ENCODE measurements at places on chromosomes 7 and 10. TPM values are rescaled to one million over a fixed set of nuclear protein-coding genes. Genes with fewer than 3 reads are reported as not detected.

DNA sequence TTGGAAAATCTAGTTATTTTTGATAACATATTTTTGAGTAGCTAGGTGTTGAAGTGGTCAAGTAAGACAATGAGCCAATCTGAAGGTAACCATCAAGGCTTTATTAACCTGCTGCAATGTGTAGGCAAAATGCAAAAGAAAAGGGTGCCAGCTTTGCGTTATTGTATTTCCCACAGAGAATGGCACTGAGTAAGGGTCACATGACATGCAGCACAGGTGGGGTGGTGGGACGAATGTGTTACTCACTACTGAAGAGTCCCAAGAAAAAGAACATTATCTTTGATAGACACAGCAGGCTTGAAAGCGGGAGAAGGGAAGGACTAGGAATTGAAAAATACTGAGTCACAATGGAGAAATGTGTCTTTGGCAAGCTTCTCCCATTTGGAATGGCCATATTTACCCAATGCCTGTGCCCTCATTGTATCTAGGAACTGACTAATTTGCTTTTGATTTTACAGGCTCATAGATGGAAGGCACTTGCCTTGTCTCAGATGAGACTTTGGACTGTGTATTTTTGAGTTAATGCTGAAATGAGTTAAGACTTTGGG lies 898.6 kb upstream of the POT1 start:
- DNase-seq, result no peak
- H3K4me3 ChIP-seq, result no peak overlapping the region
- H3K27me3 ChIP-seq, result no peaks in the 10 kb centered on the region
- no peak overlapping the region for H3K27ac ChIP-seq

DNA sequence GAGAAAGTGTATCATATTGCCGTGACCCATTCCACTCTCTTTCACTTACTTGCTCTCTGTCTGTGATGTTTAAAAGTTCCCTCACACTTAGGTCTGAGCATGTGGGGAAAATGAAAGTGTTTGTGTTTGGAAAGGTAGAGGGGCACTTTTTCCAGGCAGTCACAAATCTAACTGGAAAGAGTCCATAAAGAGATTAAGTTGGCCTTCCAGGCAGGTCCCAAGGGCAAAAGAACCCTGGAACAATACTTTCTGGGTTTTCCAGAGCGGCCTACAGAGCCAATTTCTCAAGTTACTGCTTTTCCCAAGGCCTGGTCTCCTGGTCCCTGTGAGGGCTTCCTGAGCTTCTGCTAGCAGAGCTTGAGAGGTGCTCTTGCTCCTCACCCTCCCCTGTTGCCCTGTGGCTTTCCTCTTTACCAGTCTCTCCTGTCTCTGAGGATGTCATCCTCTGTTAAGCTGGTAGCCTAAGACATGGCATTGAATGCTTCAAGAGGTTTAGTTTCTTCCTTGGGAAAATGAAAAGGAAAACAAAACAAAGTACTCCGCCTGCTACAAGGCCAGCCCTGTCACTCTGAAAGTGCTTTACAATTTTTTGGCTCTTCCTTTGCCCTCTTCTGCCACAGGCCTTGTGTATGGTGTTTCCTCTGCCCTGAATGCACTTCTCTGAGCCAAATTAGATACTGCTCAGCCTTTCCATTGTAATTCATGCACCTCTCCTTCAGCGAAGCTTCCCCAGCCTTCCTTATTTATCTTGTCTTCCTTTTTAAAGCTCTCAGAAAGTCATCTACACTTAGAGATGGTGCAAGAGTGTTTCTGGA lies 20.1 kb downstream of the TES start:
- DNase-seq, result no peak
- H3K4me3 ChIP-seq, result no peak overlapping the region
- H3K27me3 ChIP-seq, result no peaks in the 10 kb centered on the region
- H3K27ac ChIP-seq, result peak overlapping the region; percentile 49
- no peaks in the 10 kb centered on the region for H3K36me3 ChIP-seq

GRCh38 chr7:73734619-73735527 lies 3.7 kb downstream of the ABHD11 start:
- H3K4me1 ChIP-seq, result peaks cover 11% of the 10 kb centered on the region
- H3K36me3 ChIP-seq, result no peaks in the 10 kb centered on the region
- H3K27ac ChIP-seq, result no peak overlapping the region
- no peak overlapping the region for H3K4me3 ChIP-seq
- peak; percentile 69 for DNase-seq
- no peaks in the 10 kb centered on the region for H3K27me3 ChIP-seq

GRCh38 chr7:31320675-31321074 lies 19.9 kb downstream of the NEUROD6 start:
- no peaks in the 10 kb centered on the region for H3K27me3 ChIP-seq
- no peak overlapping the region for H3K27ac ChIP-seq
- no peaks in the 10 kb centered on the region for H3K36me3 ChIP-seq
- H3K4me3 ChIP-seq, result no peak overlapping the region

DNA sequence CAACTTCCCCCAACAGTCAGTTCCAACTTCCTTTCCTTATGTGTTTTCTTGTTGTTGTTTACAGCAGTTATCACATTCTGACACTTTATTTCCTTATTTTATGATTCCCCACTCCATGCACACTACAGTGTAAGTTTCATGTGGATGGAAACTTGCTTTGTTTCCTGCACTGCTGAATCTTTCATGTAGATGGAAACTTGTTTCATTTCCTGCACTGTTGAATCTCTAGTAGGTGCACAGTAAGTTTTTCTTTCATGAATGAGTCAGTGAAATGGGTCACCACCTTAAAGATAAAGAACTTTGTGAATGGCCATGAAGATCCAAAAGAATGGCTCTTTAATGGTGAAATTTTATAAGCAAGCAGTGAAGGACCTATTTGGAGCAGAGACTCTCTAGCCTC lies 61.4 kb downstream of the SHOC2 start:
- no peak overlapping the region for H3K4me3 ChIP-seq
- no peak overlapping the region for H3K27ac ChIP-seq
- DNase-seq, result no peak

DNA sequence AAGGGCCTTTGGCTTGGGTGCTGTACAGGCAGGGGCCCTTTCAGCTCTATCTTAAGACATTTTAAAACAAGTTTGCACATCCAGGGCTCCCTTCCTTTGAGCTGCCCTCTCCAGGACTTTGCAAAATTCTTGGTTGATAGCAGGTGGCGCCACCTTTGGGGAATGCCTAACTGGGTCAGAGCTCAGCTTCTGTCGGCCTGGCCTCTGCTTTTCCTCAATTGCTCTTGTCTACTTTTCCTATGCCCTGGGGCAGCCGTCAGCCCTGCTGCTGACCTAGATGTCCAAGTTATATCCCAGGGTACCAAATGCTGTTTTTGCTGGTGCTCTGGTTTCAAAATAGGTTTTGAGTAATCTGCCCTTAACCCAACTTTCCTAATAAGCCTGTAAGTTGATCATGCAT lies 65.8 kb downstream of the APBB1IP start:
- no peaks in the 10 kb centered on the region for H3K36me3 ChIP-seq
- DNase-seq, result no peak
- no peaks in the 10 kb centered on the region for H3K27me3 ChIP-seq
- H3K4me3 ChIP-seq, result no peak overlapping the region
- H3K27ac ChIP-seq, result no peak overlapping the region

DNA sequence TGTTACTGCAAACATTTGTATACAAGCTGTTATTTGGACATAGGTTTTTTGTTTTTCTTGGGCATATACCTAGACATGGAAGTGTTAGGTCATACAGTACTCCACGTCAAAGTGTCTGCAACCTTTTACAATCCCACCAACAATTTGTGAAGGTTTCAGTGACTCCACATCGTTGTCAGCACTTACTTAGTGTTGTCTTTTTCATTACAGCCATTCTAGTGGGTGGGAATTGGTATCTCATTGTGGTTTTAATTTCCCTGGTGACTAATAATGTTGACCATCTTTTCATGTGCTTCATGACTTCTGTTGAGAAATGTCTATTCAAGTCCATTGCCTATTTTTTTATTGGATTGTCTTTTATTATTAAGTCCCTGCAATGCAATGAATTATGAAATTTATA lies 95.0 kb downstream of the UBE3C start:
- DNase-seq, result no peak
- no peaks in the 10 kb centered on the region for H3K27me3 ChIP-seq
- H3K36me3 ChIP-seq, result no peaks in the 10 kb centered on the region

- H3K27ac ChIP-seq, result peak overlapping the region; percentile 47
- H3K4me1 ChIP-seq, result no peaks in the 10 kb centered on the region
- no peaks in the 10 kb centered on the region for H3K27me3 ChIP-seq
- no peaks in the 10 kb centered on the region for H3K36me3 ChIP-seq
- no peak for DNase-seq
Observed at GRCh38 chr7:45701701-45702510, 127.7 kb downstream of the ADCY1 start.

DNA sequence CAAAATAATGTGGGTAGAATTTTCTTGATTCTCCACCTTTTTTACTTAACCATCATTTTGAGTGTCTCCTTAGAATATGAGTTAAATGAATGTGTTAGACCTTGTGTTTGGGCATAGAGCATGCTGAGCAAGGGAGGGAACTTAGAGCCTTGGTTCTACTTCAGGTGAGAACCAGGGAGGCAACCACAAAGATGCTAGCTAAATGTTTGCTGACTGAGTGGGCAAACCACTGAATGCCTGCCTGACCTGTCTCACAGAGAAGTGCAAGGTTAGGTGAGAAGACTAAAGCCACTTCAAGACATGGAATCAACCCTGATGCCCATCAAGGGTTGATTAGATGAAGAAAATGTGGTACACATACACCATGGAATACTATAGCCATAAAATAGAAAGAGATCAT lies 242.6 kb upstream of the ZNF32 start:
- H3K27me3 ChIP-seq, result peaks cover 2% of the 10 kb centered on the region
- no peaks in the 10 kb centered on the region for H3K36me3 ChIP-seq
- no peaks in the 10 kb centered on the region for H3K4me1 ChIP-seq
- DNase-seq, result no peak
- no peak overlapping the region for H3K4me3 ChIP-seq

DNA sequence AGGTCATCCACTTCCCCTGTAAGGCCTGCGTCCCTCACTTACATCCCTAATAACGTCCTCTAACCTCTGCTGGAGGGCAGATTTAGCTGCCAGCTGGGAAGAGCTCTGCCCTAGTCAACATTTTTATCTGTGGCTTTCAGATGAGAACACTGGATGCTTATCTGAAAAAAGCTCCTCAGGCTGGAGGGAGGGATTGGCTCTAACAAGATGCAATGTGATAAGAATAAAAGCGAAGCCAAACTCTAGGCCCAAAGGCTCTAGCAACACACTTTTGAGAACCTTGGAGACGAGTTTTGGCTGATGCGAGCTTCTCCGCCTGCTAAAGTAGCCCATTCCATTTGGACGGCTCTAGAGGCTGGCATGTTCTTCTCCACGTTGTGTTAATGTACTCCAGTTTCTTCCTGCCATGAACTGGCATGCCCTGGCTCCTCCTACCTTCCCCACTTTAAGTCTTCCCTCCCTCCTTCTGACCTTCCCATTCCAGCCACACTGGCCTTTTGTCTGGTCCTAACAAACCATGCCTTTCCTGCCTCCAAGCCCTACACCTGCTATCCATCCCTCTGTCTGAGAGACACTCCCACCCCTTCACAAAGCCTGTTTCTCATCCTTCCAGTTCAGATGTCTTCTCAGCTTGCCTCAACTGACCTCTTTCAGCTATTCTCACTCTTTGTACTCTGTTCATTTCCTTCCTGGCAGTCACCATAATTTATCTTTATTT lies 62.5 kb upstream of the ATRNL1 start:
- no peak for DNase-seq
- no peak overlapping the region for H3K4me3 ChIP-seq
- H3K36me3 ChIP-seq, result no peaks in the 10 kb centered on the region
- no peaks in the 10 kb centered on the region for H3K4me1 ChIP-seq
- H3K27ac ChIP-seq, result no peak overlapping the region

GRCh38 chr7:122637784-122638183 lies 61.1 kb downstream of the RNF133 start:
- H3K4me1 ChIP-seq, result no peaks in the 10 kb centered on the region
- no peaks in the 10 kb centered on the region for H3K27me3 ChIP-seq
- DNase-seq, result no peak
- no peak overlapping the region for H3K27ac ChIP-seq
- H3K36me3 ChIP-seq, result no peaks in the 10 kb centered on the region

GRCh38 chr10:45410489-45410806 lies 36.4 kb downstream of the ALOX5 start:
- no peak overlapping the region for H3K4me3 ChIP-seq
- no peak for DNase-seq

GRCh38 chr10:90274721-90275468 lies 573.5 kb downstream of the KIF20B start:
- no peak for DNase-seq
- H3K4me3 ChIP-seq, result no peak overlapping the region
- H3K36me3 ChIP-seq, result no peaks in the 10 kb centered on the region
- no peaks in the 10 kb centered on the region for H3K27me3 ChIP-seq
- no peaks in the 10 kb centered on the region for H3K4me1 ChIP-seq

- H3K36me3 ChIP-seq, result no peaks in the 10 kb centered on the region
- peak overlapping the region; percentile 15 for H3K27ac ChIP-seq
- no peak overlapping the region for H3K4me3 ChIP-seq
- no peaks in the 10 kb centered on the region for H3K4me1 ChIP-seq
- no peaks in the 10 kb centered on the region for H3K27me3 ChIP-seq
- peak; percentile 63 for DNase-seq
Observed at GRCh38 chr7:107506674-107507339, 37.0 kb downstream of the GPR22 start.

DNA sequence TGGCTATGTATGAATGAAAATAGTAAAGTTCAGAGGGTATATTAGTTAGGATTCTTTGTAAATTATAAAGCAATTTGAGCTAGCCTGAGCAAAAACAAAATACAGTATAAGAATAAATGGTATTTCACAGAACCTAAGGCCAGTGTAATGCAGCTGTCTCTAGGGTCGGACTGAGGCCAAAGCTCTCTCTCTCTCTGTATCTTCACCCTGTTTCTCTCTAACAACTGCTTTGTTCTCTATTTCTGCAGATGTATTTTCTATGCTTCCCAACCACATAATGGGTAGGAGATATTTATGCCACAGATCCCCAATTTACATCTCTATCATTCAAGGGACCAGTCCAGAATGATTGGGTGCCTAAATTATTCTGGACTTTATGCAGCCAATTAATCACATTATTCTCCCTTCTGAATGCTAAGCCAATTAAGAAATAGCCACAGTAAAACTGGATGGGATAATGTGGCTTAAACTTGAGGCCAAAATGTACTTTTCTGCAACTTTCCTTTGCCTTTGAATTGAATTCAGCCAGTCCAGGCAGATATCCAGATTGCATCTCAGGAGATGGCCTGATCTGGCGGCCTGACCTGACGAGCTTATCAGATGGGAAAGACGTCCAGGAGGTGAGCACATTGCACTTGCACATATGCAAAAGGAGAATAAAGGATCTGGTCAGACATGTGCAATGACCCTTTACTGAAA lies 24.6 kb upstream of the IMMP2L start:
- DNase-seq, result no peak
- no peak overlapping the region for H3K4me3 ChIP-seq
- H3K27ac ChIP-seq, result no peak overlapping the region
- no peaks in the 10 kb centered on the region for H3K27me3 ChIP-seq
- H3K4me1 ChIP-seq, result no peaks in the 10 kb centered on the region

GRCh38 chr10:97314671-97315070 lies 4.4 kb upstream of the FRAT1 start:
- no peaks in the 10 kb centered on the region for H3K27me3 ChIP-seq
- DNase-seq, result no peak
- no peaks in the 10 kb centered on the region for H3K36me3 ChIP-seq
- H3K4me1 ChIP-seq, result no peaks in the 10 kb centered on the region
- H3K27ac ChIP-seq, result no peak overlapping the region

The CYP26C1 gene
- 0.09 TPM for total RNA-seq

The NKX1-2 gene
- total RNA-seq, result 0.14 TPM

The C10orf67 gene
- total RNA-seq, result 1.0 TPM

The INPP5A gene
- 49.5 TPM for total RNA-seq

The SFTPD gene
- total RNA-seq, result 2.6 TPM

The NRG3 gene
- 0.97 TPM for total RNA-seq

The AKR1D1 gene
- not detected for total RNA-seq

The ABLIM1 gene
- total RNA-seq, result 138 TPM

The RP9 gene
- total RNA-seq, result 7.8 TPM

The CBLL1 gene
- 35.3 TPM for total RNA-seq

The WNT8B gene
- 0.40 TPM for total RNA-seq

The CFAP43 gene
- 6.9 TPM for total RNA-seq
